Upper lobe of left lung (tissue), 6 donors: ENCODE measurements at places on chromosomes 3 and 15. TPM values are rescaled to one million over a fixed set of nuclear protein-coding genes. Genes with fewer than 3 reads are reported as not detected.
A peak's percentile ranks its signal among the peaks of the same experiment; 100 is the strongest.

Gene SERPINI2
- 0.80 TPM for total RNA-seq

Gene PLXNA1
- total RNA-seq: 94.3 TPM

GRCh38 chr3:46909535-46910161 is 32.1 kb downstream of the PTH1R start:
- no peaks in the 10 kb centered on the region for H3K27me3 ChIP-seq
- peaks cover 21% of the 10 kb centered on the region for H3K4me1 ChIP-seq
- H3K4me3 ChIP-seq: no peak overlapping the region

DNA sequence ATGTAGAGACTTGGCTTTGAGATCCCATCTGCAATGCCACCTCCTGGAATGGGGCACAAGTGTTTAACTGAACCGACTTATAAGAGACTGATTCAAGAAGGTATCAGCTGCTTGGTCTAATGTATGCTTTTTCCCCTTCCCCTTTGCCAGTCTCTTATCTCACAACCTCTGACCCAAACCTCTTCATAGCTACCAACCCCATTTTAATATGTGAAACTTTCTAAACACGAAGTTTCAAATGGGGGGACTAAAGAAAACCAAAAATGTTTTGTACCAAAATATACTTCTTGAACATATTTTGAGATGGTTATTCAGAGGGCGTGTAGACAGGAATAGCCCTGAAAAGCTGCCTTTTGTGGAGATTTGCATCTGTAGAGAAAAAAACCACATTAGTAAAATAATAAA is 73.1 kb downstream of the OXSM start:
- DNase-seq: no peak
- H3K27me3 ChIP-seq: no peaks in the 10 kb centered on the region
- H3K27ac ChIP-seq: no peak overlapping the region
- H3K36me3 ChIP-seq: no peaks in the 10 kb centered on the region
- H3K4me3 ChIP-seq: no peak overlapping the region

DNA sequence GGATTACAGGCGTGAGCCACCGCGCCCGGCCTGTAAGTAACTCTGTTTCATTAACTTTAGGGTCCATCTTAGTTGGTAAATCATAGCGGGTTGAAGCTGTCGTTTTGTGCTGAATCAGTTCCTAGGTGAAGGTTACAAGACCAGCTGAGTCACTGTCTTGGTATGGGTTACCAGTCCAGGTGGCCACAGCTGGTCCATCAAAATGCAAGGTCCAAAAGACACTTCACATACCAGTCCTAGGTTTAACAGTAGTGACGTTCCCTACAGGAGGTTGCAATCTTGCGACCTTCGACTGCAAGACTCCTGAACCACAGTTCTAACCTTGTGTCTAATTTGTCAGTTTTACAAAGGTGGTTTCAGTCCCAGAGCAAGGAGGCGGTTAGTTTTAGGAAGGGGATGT is 160.1 kb upstream of the ATP10A start:
- H3K27me3 ChIP-seq: no peaks in the 10 kb centered on the region
- no peak overlapping the region for H3K4me3 ChIP-seq
- no peaks in the 10 kb centered on the region for H3K4me1 ChIP-seq
- H3K36me3 ChIP-seq: no peaks in the 10 kb centered on the region
- no peak for DNase-seq
- H3K27ac ChIP-seq: no peak overlapping the region

- H3K27ac ChIP-seq: peak overlapping the region; percentile 86
- peaks cover 6% of the 10 kb centered on the region for H3K4me1 ChIP-seq
- no peak for DNase-seq
- H3K4me3 ChIP-seq: peak overlapping the region; percentile 86
Measured at GRCh38 chr3:123202451-123202850, 708 bp downstream of the SEC22A start.
